ENCODE measurements at places on chromosomes 4 and X.

GRCh38 chr4:175469514-175469913, 342.6 kb downstream of the GPM6A start:
- no peak for DNase-seq

GRCh38 chr4:128916832-128917231, 107.3 kb downstream of the JADE1 start:
- peak; percentile 33 for DNase-seq

GRCh38 chr4:53706422-53707032, 115.2 kb upstream of the LNX1 start:
- DNase-seq, result peak; percentile 49

DNA sequence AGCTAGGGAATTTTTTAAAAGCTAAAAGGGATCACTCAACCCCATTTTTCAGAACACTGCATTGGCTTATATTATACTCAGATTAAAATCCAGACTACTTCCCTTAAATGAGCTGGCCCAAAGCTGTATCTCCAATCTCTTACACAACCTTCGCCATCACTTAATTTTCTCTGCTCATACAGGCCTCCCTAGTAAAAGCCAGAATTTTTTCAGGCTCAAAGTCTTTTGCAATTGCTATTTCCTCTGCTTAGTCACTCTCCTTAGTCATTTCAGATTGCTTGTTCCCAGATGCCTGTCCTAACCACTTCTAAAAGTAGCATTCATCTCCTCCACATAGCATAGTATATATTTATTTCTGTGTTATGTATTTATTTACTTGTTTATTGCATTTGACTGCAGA, 1587.9 kb upstream of the ADGRL3 start:
- no peak for DNase-seq

DNA sequence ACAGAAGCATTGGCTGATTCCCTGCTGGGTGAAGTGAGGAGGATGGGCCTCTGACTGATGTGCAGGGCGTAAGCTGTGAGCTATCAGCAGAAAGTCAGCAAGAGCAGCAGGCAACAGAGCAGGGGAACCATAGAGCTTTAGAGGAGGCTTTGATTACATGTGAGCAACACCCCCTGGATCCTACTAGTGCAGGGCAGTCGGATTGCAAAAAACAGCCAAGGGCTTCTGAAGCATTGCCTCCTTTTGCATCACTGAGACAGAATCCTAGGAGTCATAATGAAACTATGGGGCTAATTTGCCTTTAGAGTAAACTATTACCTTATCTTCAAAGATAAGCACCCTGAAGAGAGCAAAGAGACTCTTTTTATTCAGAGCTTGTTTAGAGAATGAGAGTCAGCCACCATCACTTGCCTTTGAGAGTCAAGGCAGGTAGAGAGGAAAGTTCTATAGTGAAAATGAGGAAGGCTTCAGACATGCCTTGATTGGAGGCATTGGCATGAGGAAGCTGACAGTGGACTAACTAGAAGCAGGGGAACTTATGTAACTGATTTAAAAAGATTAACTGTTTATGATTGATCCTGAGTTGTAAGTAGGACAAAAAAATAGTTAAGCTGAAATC, 420.3 kb downstream of the PDHA2 start:
- no peak for DNase-seq

GRCh38 chr4:183941964-183942363, 36.9 kb downstream of the STOX2 start:
- no peak for DNase-seq

DNA sequence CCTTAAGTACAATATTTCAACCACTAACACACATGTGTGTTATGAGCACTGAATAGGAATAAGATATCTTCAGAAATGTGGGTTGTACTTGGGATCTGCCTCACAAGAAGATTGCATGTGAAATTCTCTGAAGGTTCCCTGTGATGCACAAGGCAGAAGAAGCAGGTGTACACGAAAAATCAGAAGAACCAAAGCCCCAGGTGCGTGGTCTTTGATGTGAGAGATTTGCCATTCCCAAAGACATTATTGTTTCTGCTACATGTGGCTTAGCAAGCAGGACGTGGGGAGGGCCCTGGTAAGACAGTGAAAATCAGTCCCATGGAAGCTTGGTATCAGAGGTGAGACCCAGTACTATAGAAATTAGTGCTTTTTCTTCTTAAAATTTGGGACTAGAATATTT, 13.0 kb upstream of the SPRY1 start:
- no peak for DNase-seq

- DNase-seq, result no peak
These were observed 188.3 kb downstream of the RAPGEF2 start for GRCh38 chr4:159291176-159291575.

- no peak for DNase-seq
These were observed 56.3 kb downstream of the PPEF2 start for GRCh38 chr4:75845992-75846391.

- no peak for DNase-seq
These were observed 153.4 kb upstream of the ARSJ start for GRCh38 chr4:114132830-114133229.

DNA sequence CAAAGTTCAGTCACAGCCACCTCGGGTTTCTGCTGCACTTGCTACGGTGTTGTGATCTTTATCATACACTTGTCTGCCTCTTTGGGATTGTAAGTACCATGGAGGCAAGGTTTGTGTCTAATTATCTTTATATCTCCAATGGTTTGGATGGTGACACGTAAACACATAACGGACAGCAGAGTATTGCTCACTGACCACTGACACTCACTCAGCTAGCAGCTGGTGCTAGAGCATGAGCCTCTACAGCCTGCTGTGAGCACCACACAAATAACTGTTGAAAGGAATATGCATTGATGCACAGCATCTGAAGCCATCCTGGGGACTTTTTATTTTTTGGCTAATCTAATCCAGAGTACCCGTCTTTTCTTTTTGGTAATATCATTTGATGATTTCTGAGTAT, 156.0 kb downstream of the DCLK2 start:
- DNase-seq, result no peak

DNA sequence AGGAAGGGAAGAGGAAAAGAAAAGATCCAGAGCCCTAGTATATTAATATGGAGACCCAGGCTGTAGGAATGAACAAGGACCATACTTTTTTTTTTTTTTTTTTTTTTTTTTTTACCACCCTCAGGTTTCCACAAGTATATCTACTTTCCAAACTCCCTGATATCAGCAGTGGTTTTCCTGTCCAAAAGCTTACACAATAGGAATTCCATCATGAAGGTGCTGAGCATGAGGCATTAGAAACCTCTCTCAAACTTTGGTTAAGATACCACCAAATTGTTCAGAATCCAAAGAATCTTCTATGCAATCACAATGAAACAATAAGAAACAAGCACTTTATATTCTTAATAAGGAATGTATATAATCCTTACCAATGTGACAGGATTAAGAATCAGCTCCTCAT, 26.5 kb downstream of the RPS6KA3 start:
- no peak for DNase-seq

DNA sequence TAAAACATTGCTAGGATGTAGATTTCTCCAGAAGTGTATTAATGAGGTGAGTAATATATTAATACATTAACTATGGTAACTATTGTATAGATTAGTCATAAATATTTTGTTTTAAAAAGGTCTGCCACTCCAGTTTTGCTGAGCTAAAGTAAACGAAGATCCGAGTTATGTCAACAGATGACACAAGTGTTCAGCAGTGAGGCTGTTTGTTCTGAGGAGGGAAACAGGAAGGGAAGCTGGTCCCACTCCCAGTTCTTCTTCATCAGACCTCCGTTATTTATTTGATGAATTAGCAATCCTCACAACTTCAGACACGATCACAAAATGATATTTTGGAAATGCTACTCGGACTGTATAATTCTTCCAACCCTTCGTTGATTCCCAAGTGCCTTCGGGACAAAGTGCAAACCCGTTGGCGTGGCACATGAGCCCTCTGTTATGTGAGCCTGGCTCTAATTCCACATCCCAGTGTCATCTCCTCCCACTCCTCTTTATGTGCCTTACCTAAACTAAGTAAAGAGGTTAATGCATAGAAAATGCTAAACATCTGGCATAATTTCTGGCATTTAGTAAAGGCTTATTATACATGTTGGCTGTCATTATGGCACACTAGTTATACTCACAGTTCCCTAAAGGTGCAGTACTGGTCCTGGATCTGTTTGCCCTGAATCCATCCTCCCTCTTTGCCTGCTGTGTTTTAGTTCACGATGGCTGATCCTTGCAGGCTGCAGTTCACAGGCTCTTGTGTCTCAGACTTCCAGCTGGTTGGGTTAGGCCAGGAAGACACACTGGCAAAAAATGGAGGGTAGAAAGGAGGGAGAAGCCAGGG, 190.6 kb upstream of the LNX1 start:
- DNase-seq, result no peak

DNA sequence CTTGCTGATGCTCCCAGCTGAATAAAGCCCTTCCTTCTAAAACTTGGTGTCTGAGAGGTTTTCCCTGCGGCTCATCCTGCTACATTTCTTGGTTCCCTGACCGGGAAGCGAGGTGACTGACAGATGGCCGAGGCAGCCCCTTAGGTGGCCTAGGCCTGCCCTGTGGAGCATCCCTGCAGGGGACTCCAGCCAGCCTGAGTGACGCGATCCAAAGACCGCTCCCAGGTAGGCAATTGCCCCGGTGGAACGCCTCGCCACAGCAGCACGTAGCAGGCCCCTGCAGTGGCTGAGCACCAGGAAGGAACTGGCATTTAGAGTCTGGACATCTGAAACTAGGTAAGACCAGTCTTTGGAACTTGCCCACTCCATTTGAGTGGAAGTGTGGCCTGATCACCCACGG, 139.6 kb downstream of the RELL1 start:
- DNase-seq, result no peak

- peak; percentile 4 for DNase-seq
These were observed 315.8 kb downstream of the STIM2 start for GRCh38 chr4:27176400-27176799.

DNA sequence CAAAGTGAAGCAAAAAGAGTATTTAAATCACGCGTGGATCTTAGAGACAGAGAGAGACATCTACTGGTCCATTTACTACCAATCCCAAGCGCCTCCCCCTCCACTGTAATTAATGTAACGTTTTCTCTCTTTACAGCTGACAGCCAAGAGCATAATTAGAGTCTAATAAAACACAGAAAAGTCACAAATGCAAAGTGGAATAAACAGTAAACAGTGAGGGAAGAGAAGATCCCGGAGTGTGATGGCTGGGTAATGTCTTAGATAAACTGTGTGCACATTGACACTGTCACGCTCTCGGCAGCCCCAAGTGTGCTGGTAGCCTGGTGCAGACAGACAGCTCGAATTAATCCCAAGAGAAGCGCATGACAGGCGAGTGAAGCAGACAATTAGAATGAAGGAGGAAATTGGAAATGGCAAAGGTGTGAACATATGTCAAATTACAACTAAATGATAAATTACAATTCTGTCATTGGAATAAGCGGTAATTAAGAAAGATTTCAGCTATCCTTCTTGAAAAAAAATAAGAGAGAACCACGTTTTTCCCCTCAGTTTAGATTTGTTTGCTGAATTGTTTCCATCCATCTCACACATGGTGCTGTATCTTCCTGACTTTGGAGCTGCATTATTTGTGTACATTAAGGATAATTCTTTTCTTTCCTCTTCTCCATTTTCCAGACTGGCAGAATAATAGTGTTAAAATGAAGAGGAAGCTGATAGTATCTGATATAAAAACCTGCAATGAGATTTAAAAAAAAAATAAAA, 100.1 kb downstream of the CXXC4 start:
- no peak for DNase-seq

- no peak for DNase-seq
These were observed 35.3 kb upstream of the PTPN13 start for GRCh38 chr4:86558797-86559196.

- no peak for DNase-seq
These were observed 962.6 kb downstream of the PCDH7 start for GRCh38 chr4:31682796-31683195.

GRCh38 chr4:183455431-183456195, 11.2 kb downstream of the CDKN2AIP start:
- DNase-seq, result peak; percentile 99

GRCh38 chr4:3427134-3427476, 14.7 kb upstream of the HGFAC start:
- no peak for DNase-seq

DNA sequence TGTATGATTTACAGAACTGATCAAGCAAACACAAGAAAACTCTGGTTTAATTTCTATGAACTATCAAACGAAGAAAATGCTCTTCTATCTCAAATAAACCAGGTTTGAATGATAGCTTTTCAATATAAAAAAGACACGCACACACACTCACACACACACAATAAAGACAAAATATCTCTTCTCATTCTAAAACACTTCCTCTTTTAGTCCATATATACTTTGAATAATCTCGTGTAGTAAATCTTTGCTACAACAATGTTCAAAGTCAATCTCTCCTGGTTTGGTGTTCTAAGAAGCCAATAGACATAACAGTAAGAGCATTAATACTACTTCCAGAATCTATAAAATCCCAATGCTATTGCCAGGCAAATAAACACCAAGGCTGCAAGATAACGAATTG, 13.3 kb downstream of the CXCL2 start:
- no peak for DNase-seq

DNA sequence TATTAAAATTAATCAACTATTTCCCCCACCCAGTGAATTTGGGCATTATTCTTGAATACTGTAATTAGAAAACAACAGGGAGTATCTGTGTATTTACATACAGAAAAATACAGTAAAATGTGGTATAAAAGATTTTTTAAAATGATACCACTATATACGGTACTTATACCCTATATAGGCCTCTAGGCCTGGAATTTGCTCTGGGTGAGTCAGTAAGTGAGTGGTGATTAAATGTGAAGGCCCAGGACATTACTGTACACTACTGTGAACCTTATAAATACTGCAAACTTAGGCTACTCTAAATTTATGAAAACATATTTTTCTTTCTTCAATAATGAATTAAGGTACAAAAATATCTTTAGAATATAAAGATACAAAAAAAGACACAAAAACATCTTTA, 6.3 kb upstream of the CSN3 start:
- DNase-seq, result no peak

DNA sequence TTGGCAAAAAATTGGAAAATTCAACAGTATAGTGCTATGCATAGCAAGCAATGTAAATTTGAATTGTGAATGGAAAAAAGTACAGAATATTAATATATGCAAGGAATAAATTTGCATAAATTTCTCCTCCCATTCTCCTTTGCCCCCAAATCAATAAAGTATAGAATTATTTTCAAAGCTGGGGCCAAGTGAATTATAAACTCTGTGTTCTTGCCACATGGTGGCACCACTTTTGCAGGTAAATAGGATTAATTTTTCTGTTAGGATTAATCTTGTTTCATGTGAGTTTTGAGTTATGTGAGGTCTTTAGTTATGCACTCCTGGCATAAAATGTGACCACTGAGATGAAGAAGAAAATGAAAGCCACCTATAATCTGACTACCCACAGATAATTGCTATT, 19.9 kb downstream of the COPS4 start:
- peak; percentile 43 for DNase-seq

GRCh38 chr4:4386736-4387392, at the start of gene NSG1:
Gene NSG1, plus strand, starts transcription at chr4:4387102. Its CDS starts 528 bp downstream, at chr4:4387630.
- DNase-seq, result no peak

GRCh38 chr4:128810331-128810870, 901 bp downstream of the JADE1 start:
- DNase-seq, result peak; percentile 71
